ENCODE measurements at places on chromosomes 4 and X. TPM values are rescaled to one million over a fixed set of nuclear protein-coding genes. Genes with fewer than 3 reads are reported as not detected.

SMPX gene
- not detected for total RNA-seq

LRP2BP gene
- total RNA-seq: 0.58 TPM

PDCL2 gene
- total RNA-seq: not detected

CT83 gene
- not detected for total RNA-seq

JADE3 gene
- 0.76 TPM for total RNA-seq
